Glomerular endothelial cell (primary cell): ENCODE measurements at places on chromosomes 5 and 9.

- DNase-seq = no peak
These were observed 153.9 kb upstream of the MEF2C start for GRCh38 chr5:89036704-89037489.

DNA sequence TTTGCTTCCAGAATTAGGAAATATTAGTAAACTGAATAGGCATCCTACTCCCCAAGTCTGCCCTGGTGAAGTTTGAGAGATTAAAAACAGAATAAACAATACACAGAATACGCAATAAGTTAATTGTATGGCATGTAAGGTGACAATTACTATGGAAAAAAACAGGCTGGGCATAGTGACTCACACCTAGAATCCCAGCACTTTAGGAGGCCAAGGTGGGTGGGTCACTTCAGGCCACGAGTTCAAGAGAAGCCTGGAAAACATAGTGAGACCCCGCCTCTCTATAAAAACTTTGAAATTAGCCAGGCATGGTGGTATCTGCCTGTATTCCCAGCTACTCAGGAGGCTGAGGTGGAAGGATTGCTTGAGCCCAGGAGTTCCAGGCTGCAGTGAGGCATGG lies 64.2 kb upstream of the SUSD1 start:
- no peak for DNase-seq

DNA sequence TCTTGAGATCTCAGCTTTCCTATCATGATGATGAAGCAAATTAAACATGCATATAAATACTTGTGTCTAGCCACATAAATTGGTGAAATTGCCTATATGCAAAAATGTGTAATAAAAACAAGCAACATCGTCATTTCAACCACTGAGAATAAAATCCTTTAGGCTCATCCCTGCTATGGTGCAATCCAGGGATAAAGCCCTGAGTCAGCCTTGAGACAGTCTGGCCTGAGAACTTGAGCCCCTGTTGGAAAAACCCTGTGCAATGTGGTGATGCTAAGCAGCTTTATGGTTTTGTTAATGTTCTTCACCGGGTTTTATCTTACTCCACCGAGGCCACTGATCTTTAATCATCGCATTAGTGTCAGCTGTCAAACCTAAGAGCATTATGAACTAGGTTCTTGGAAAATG lies 170.5 kb downstream of the DCP2 start:
- DNase-seq = no peak

- DNase-seq = no peak
These were observed 224.1 kb upstream of the DAB2 start for GRCh38 chr5:39648848-39649227.

DNA sequence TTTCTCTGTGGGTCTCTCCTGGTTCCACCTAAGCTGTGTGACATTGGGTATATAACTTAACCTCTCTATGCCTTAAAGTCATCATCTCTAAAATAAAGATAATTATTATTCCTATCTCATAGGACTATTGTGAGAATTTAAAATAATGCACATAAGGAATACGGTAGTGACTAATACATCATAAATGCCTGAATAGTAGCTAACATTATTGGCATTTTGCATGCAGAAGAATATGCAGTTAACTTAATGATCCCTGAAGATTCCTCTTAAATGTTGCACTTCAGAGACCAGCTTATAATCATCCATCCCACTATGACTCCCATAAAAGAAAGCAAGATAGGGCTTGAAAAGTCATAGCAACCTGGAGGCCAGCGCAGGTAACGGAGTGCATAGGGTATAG lies 32.4 kb downstream of the OXCT1 start:
- DNase-seq = no peak

DNA sequence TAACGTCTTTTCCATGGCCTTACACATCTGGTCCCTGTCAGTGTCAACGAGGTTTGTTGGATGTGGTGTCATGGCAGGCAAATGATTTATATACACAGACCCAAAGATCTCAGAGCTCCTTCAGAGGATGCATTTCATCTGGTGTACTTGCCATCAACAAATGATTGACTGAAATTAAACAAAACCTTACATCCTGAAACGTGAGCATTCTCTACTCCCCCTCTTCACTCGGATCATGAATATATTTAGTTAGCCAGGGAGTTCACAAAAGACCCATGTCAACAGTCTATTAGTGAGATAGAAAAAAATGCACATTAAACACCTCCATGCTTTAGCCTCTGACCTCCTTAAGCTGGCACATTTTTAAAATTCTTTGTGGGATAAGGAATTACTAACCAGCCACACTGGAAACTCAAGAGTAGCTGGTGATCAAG lies 215.6 kb downstream of the EFNA5 start:
- DNase-seq = no peak

DNA sequence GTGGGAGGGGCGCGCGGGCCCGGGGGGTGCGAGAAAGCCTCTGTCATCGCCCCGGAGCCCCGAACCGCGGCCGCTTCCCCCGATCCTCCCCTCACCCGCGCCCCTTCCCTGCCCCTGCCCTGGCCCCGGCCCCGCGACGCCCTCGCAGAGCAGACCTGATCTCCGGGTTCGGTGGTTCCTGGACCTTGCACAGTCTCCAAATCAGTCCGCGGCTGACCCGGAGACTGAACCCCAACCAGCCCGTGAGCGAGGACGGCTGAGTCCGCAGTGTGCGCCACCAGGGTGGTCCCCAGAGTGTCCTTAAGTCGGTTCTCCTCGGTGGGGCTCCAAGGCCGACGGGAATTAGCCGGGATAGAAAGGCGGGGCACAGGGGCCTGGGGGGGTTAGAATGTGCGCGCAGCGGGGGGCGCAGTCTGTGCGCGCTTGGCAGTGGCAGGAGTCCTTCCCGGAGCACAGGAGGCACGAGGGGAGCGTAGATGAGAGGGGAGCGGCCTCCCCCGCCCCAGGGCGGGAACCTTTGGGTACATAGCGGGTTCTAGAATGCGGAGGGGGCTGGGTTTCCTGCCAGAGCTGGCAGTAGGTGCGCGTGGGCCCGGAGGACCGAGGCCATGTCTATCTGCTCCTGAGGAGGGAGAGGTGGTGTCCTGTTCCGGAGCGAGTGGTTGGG lies 779 bp downstream of the PKN3 start:
- DNase-seq = no peak
